Lung microvascular endothelial cell (primary cell): ENCODE measurements at places on chromosomes 16 and 17. TPM values are rescaled to one million over a fixed set of nuclear protein-coding genes. Genes with fewer than 3 reads are reported as not detected.

GRCh38 chr16:81734632-81735434 lies 44.3 kb upstream of the PLCG2 start:
- DNase-seq: no peak

DNA sequence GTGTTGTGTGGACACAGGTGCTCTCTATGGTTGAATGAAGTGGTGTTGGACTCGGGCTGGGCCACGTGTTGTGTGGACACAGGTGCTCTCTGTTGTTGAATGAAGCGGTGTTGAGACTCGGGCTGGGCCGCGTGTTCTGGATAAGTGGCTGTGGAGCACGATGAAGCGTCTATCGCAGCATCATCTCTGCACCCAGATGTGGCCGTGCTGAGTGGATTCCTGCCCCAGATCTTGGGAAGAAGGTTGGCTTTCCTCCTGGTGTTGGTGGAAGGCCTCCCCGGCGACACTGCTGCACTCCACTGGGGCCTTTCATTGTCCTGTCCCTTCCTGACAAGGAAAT lies 69.1 kb downstream of the RPTOR start:
- DNase-seq: no peak

GRCh38 chr17:54494721-54495715 lies 405.6 kb upstream of the TOM1L1 start:
- no peak for DNase-seq

- DNase-seq: peak; percentile 21
Observed at GRCh38 chr17:18314059-18314730, 599 bp downstream of the TOP3A start.

DNA sequence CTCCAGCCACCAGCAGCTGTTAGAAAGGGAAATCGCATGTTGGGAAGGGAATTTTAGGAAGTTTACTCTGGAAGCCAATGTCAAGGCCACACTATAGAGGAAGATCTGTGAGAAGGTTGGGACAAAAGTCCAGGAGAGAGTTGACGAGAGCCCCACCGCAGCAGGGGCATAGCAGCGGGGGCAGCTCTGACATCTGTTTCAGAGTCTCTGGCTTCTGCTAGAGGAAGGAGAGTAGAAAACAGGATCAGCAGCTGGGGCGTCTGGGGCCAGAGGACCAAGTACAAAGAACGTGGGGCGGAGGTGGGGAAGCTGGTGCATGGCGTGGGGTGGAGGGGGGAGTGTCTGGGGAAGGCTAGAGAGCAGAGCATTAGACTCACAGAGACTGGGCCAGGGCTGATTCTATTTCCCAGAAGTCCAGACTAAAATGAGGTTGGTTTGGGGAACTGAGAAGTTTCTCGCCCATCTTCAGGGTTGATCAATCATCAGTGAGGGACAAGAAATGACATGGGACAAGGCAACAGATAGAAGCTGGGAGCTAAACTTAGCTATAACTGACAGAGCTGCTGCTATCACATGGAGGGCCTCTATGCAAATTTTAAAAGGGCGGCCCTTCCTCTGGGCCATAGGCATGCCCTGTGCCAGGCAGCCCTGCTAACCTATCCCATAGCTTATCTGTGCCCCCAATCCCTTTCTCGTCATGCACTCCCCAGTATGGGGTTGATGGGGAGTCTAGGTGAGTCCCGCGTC lies 1.2 kb downstream of the RABEP2 start:
- DNase-seq: no peak

DNA sequence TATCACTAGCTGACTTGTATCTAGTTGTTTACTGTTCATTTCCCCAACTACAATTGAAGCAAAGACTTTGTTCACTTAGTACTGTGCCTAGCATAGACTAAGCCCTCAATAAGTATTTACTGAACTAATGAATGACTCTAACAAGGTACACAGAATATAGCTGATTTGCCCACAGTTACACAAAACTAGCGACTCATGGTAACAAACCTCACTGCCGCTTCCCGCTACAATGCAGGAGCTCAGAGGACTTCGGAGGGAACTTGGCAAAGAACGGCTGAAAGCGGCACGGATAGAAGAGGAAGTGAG lies 524 bp downstream of the EFTUD2 start:
- DNase-seq: peak; percentile 68

- DNase-seq: no peak
Observed at GRCh38 chr17:42184713-42185620, at the start of gene HCRT. Gene HCRT (minus strand): TSS chr17:42185452. CDS start chr17:42185365, 87 bp downstream.

DNA sequence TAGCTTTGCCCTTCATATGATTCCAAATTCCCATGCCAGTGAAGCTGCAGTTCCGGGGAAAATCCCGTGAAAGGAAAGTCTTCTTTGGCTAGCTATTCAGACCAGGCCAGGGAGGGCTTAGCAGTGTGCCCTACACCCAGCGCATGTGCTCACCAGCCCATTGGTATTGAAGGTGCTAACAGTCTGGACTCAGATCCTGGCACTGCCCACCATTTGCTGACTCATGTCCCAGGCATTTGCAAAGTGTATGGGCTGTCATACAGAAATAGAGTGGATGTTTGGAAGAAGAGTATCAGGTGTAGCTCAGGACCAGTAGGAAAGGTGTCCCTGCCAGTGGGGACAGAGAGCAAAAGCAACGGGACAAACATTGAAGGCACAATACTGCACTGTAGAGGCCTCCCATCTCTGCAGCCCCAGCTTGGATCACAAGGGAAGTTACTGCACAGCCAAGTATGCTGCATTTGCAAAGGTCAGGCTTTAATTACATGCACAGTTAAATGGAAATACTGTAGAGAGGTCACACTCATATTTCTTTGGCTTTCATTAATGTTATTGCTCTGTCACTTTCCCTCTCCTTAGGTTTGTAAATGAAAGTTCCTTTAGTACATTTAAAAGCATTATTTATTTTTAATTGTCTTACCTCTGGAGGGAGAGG lies 220.0 kb downstream of the IRX3 start:
- no peak for DNase-seq

The CAPN15 gene
- total RNA-seq: 15.5 and 20.2 TPM in 2 replicates

DNA sequence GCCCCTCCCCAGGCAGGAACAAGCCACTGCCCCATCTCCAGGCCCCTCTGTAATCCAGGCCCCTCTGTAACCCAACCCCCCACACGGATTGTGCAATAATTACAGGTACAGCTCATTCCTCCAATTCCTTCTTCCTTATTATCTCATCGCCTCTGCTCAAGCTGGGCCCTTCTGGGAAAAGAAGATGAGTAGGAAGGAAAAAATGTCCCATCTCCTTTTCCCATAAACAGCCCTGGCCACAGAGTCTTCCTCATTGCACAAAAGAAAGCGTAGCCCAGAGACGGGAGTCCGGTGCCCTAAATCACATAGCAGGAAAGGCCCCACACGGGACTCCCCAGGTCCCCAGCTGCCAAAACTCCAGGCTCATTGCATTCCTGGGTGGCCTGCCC lies 3.6 kb upstream of the LITAFD start:
- no peak for DNase-seq

DNA sequence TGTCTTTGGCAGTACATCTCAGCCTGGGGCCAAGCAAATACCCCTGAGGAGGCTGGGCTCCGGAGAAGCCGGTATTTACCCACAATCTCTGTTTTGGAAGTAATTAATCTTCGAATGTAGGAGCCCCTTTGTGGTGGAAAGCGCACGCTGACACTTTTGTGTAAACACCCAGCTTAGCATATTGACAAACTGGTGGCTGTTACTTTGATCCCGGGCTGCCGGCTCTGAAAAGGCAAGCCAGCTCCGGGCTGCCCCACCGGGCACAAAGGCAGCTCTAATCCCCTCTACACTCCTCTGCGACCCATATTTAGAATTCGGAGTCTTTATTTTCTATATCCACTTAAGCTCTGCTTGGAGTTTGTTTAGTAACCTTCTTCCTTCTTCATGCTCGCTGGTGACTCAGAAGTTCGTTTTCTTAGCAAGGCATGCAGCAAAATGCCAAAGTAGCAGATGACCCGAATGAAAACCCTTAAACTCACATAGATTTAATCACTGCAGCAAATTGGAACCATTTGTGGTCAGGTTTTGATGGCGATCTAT lies 144.0 kb upstream of the IRX3 start:
- peak; percentile 62 for DNase-seq

- DNase-seq: peak; percentile 19
Observed at GRCh38 chr16:22183901-22184614, 21.8 kb downstream of the SDR42E2 start.

- peak; percentile 95 for DNase-seq
Observed at GRCh38 chr17:30207655-30208054, 27.8 kb downstream of the SLC6A4 start.

The DBF4B gene
- total RNA-seq: 1.6 and 2.2 TPM in 2 replicates

GRCh38 chr16:50208460-50208931 lies 55.4 kb downstream of the TENT4B start:
- peak; percentile 78 for DNase-seq

GRCh38 chr16:81505011-81505661 lies 60.5 kb downstream of the CMIP start:
- DNase-seq: peak; percentile 62

GRCh38 chr16:30786115-30786935 lies 680 bp downstream of the ZNF629 start:
- DNase-seq: peak; percentile 57

- DNase-seq: peak; percentile 88
Observed at GRCh38 chr17:40419559-40420331, 2.0 kb upstream of the TOP2A start.

- no peak for DNase-seq
Observed at GRCh38 chr16:69382421-69382820, 3.4 kb downstream of the TERF2 start.

GRCh38 chr17:40511667-40512220 lies 10.3 kb upstream of the TNS4 start:
- no peak for DNase-seq

The NT5M gene
- total RNA-seq: 1.1 and 1.8 TPM in 2 replicates

GRCh38 chr17:227946-228615 lies 46.6 kb upstream of the DOC2B start:
- no peak for DNase-seq

GRCh38 chr17:75030161-75030560 lies 16.6 kb downstream of the ATP5PD start:
- no peak for DNase-seq

DNA sequence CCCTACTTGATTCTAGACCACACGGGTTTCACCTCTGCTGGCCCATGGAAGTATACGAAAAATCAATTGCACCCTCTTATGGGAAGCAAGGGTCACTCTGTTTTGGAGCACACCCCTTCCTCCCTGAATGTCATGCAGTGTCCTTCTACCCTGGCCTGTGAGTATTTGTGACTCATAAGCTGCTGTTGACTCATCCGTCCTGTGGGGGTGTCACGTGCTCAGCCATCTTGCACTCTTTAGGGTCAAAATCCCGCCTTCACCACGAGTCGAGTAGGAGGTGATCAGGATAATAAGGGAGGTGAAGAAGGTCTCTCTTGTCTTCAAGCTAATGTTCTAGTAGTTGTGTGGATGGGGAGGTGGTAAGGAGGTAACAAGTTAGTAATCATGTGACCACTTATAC lies 341.0 kb upstream of the EEF2KMT start:
- DNase-seq: no peak

DNA sequence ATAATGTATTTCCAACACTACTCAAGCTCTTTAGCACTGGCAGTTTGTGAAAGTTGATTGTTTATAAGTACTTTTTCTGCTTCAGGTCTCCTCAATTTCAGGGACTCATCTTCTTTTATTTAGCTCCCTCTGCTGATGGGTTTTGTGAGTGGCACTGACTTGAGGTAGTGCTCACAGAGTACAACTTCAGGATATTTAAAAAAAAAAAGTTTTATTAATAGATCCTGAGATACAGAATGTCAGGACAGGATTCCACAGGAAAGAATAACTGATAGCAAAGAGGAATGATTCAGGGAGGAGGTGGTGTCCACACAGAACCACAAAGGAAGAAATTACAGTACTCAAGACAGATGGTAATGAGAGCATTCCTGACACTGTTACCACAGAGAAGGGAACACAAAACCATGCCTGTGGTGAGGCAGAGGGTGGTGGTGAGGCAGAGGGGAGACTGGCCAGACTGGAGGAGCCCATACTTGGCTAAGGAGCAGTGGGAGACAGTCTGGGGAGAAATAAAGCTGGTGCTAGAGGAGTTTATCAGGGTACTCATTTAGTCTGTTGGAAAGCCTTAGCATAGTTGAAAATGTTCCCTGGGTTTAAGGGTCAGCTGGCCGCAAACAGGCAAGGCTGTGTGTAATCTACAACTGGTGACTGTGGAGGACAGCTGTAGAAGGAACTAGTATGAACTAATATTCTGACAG lies 63.7 kb downstream of the SPAG9 start:
- DNase-seq: peak; percentile 82

- no peak for DNase-seq
Observed at GRCh38 chr17:34386343-34386696, 23.3 kb upstream of the CCL1 start.

DNA sequence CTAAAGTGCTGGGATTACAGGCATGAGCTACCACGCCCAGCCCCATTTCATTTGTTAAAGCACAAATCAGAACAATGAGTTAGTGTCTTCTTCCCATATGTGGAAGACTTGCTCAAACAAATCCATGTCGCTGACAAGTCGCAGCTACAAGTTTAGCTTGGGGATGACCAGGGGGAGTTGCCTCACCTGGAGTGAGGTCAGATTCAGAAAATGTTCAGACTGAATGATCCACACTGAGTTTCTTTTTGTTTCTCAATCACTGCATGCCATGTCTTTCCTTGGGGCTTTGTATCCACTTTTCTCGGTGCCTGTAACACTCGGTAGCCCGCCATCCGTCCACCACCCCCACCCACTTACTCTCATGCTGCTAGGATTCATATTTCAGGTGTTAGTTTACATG lies 437.3 kb upstream of the DYNLRB2 start:
- no peak for DNase-seq

The ESRP2 gene
- total RNA-seq: 0.44 and 1.6 TPM in 2 replicates

The KRTAP2-2 gene
- not detected in 2 replicates for total RNA-seq

The ZNF469 gene
- 0.20 and 0.44 TPM in 2 replicates for total RNA-seq

DNA sequence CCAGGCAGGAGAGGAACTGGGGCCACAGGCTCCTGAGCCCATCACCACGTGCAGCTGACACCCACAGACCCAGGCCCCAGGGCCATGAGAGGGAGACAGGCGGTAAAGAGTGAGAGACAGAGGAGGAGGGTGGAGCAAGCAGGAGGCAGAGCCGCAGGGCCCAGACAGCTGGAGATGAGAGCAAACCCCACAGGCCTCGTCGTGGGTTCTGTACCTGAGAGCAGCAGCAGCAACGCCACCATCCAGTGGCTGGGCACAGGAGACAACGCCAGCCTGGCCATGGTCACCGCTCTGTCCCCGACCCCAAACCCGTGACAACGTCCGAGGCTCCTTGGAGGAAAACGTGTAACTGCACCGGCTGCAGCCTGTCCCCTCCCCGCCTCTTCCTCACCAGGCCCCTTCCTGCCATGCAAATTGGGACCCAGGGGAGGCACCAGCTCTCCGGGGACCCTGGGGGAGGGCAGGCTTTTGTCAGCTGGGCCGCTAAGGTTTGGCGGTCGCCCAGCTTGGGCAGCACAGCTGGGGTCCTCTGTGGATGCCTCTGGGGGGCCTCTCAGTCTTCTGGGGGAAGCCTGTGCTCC lies at the start of gene CD79B:
CD79B (minus strand) TSS at position 351 of the 581 bp plus-strand sequence; CDS start at position 281, 70 bp downstream.
- DNase-seq: no peak

The ELOB gene
- total RNA-seq: 289 and 344 TPM in 2 replicates

GRCh38 chr17:48549914-48550501 lies 5.1 kb upstream of the HOXB2 start:
- no peak for DNase-seq

- DNase-seq: no peak
Observed at GRCh38 chr17:75565066-75565465, 22.5 kb upstream of the MYO15B start.

The RILP gene
- 10.5 and 12.5 TPM in 2 replicates for total RNA-seq
